HCT116 (cell line): ENCODE measurements at places on chromosomes 12 and 14. TPM values are rescaled to one million over a fixed set of nuclear protein-coding genes. Genes with fewer than 3 reads are reported as not detected.

Gene MED13L
- 176 TPM for total RNA-seq

- H3K27me3 ChIP-seq = no peaks in the 10 kb centered on the region
- H3K36me3 ChIP-seq = no peaks in the 10 kb centered on the region
- H3K27ac ChIP-seq = no peak within 1 kb of the TSS; the same call in 1 of the 2 replicates
- peak within 1 kb of the TSS; percentile 44 for H3K4me3 ChIP-seq
- no peak for DNase-seq
Measured at GRCh38 chr12:29783773-29784666, at the start of gene TMTC1. TMTC1 (minus strand) TSS chr12:29783942; CDS start chr12:29783751, 191 bp downstream.

DNA sequence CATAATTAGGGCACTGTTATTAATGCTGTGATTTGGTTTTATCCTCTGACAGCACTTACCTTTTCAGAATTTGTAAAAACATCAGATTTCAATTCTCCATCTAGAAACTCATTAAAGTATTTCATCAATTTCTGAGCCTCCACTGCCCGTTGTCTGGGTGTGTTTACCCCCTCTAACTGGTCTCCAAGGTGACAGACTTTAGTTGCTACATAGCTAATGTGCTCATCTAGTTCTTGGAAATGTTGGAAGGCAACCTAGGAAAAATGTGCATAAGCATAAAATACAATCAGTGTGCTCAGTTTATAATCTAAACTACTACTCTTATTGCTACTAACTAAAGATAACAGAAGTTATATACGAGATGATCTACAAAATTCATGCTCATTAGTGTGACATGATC, 24.6 kb downstream of the EXOC5 start:
- no peaks in the 10 kb centered on the region for H3K27me3 ChIP-seq
- no peak for DNase-seq
- H3K4me1 ChIP-seq = no peaks in the 10 kb centered on the region
- no peaks in the 10 kb centered on the region for H3K36me3 ChIP-seq
- H3K27ac ChIP-seq = no peak overlapping the region

Gene COCH
- total RNA-seq = 6.7 TPM

GRCh38 chr14:50501642-50502041, 30.7 kb downstream of the MAP4K5 start:
- 0 out of 2 replicates have a peak, but pooled peaks cover 4% of the 10 kb centered on the region for H3K36me3 ChIP-seq
- no peak overlapping the region for H3K27ac ChIP-seq
- DNase-seq = no peak
- no peak overlapping the region for H3K4me3 ChIP-seq

Gene TMEM132C
- not detected for total RNA-seq

Gene KRT7
- total RNA-seq = 72.6 TPM

DNA sequence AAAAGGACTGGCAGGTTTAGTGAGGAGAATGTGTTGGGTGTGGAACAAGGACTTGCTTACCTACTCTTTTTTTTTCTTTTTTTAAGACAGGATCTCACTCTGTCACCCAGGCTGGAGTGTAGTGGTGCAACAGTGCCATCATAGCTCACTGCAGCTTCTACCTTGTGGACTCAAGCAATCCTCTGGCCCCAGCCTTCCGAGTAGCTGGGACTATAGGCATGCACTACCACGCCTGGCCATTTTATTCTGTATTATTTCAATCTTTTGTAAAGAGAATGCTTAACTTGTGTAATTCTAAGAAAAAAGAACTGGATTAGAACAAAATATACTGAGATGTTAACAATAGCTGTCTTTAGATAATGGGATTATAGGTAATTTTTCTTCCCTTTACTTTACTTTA, 1.9 kb upstream of the VRTN start:
- no peak overlapping the region for H3K27ac ChIP-seq
- no peaks in the 10 kb centered on the region for H3K27me3 ChIP-seq
- no peak for DNase-seq
- H3K36me3 ChIP-seq = no peaks in the 10 kb centered on the region

GRCh38 chr12:51341251-51342007, 5.0 kb downstream of the CELA1 start:
- no peaks in the 10 kb centered on the region for H3K36me3 ChIP-seq
- peaks cover 17% of the 10 kb centered on the region for H3K4me1 ChIP-seq
- peak overlapping the region; percentile 24; the same call in 1 of the 2 replicates for H3K4me3 ChIP-seq
- H3K27ac ChIP-seq = no peak overlapping the region
- DNase-seq = peak; percentile 56
- H3K27me3 ChIP-seq = no peaks in the 10 kb centered on the region

Gene FBXW8
- 14.6 TPM for total RNA-seq

Gene CIROP
- not detected for total RNA-seq

- no peaks in the 10 kb centered on the region for H3K4me1 ChIP-seq
- no peaks in the 10 kb centered on the region for H3K27me3 ChIP-seq
- no peak overlapping the region for H3K4me3 ChIP-seq
Measured at GRCh38 chr14:54472315-54472714, 16.5 kb downstream of the GMFB start.

Gene SLC5A8
- not detected for total RNA-seq

GRCh38 chr12:116934908-116935705, 24.4 kb downstream of the FBXW8 start:
- no peaks in the 10 kb centered on the region for H3K4me1 ChIP-seq
- no peaks in the 10 kb centered on the region; the same call in 1 of the 2 replicates for H3K36me3 ChIP-seq
- H3K27me3 ChIP-seq = no peaks in the 10 kb centered on the region
- H3K27ac ChIP-seq = no peak overlapping the region
- no peak overlapping the region for H3K4me3 ChIP-seq

Gene ANKRD9
- 29.0 TPM for total RNA-seq

DNA sequence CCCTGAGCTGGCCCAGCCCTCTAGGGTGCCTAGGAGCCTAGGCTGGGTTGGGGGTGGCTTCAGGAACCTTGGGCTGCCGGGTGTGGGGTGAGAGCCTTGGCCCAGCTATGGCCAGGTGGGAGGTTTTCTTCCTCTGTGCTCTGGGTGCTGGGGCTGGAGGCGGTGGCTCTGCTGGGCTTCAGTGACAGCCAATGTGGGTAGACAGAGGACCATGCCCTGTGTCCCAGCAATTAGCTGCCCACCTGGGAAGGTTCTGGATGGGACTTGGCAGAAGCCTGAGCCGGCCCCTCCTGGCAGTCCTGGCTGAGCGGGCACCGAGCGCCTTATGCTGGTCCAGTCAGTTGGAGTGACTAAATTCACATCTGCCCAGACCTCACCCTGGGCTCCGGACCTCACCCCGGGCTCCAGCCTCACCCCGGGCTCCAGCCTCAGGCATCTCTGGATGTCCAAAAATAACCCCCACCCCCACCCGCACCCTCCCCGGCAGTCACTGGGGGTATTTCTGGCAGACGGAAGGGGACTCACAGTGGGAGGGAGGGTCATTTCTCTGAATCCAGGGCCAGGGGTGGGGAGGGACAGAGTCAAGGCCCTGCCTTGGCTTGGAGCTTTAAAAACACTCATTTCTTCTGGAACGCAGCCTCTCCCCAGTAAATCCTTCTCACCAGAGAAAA, 46.9 kb downstream of the CYP46A1 start:
- no peaks in the 10 kb centered on the region for H3K27me3 ChIP-seq
- no peaks in the 10 kb centered on the region for H3K36me3 ChIP-seq
- H3K4me1 ChIP-seq = peaks cover 11% of the 10 kb centered on the region; the same call in 1 of the 2 replicates
- no peak overlapping the region for H3K27ac ChIP-seq
- no peak for DNase-seq
- H3K4me3 ChIP-seq = no peak overlapping the region

GRCh38 chr14:99078426-99078825, 193.6 kb downstream of the BCL11B start:
- no peak for DNase-seq
- no peaks in the 10 kb centered on the region for H3K36me3 ChIP-seq
- H3K27me3 ChIP-seq = peaks cover 23% of the 10 kb centered on the region
- H3K27ac ChIP-seq = no peak overlapping the region

DNA sequence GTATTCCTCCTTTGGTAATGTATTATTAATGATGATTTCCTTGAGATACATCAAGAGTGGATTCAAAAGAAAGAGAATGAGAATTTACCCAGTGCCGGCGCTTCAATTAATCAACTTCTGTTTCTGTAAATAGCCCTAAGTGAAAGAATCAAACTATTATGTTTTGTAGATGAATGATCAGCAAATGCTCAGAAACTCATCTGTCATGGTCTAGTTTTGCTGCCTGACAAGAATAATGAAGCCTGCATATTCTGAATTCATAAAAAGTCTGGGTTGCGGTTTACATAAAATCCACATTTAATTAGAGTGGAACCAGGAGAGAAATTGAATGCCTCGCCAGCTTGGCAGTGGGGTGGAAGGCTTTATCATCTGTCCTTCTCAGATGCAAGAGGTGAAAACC, 325.3 kb downstream of the GALC start:
- H3K27me3 ChIP-seq = no peaks in the 10 kb centered on the region
- no peaks in the 10 kb centered on the region for H3K4me1 ChIP-seq

DNA sequence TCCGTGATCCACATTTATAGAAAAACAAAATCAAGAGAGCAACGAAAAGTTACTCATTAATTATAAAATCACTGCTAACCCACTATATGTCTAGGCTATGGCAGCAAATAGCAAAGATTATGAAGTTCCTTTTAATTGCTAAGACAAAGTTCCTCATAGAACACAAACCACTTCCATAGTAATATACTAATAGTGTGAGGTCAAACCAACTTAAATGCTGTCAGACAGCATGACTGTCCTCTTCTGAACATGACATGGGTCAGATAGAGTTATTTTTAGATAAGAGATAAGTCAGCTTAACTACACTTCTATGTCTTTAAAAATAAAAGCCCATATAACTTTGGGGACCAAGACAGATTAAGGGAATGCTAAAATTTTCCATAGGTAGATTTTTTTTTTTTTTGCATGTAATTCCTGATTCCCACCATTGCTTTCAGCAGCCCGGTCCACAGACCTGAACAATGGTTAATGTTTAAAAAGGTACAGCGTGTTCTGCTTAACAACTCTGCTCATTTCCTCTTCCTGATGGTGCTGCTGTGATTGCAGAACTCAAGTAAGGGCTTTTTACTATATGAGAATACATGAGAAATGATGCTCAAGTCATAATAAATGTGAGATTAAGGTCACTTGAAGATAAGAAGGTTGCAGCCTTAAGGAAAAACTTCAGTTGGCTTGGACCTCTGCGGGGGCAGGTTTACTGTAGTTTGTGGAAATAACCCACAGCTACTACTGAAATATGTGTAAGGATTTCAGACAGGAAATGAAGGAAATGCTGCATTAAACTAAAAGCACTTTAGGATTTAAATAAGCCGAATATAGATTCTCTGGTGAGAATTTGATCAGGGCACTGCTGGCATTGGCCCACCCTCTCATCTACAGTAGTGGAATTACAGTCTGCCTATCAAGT, 37.7 kb upstream of the DUSP6 start:
- no peaks in the 10 kb centered on the region for H3K4me1 ChIP-seq
- DNase-seq = no peak
- no peaks in the 10 kb centered on the region for H3K27me3 ChIP-seq
- no peaks in the 10 kb centered on the region for H3K36me3 ChIP-seq
- no peak overlapping the region for H3K4me3 ChIP-seq
- H3K27ac ChIP-seq = no peak overlapping the region

DNA sequence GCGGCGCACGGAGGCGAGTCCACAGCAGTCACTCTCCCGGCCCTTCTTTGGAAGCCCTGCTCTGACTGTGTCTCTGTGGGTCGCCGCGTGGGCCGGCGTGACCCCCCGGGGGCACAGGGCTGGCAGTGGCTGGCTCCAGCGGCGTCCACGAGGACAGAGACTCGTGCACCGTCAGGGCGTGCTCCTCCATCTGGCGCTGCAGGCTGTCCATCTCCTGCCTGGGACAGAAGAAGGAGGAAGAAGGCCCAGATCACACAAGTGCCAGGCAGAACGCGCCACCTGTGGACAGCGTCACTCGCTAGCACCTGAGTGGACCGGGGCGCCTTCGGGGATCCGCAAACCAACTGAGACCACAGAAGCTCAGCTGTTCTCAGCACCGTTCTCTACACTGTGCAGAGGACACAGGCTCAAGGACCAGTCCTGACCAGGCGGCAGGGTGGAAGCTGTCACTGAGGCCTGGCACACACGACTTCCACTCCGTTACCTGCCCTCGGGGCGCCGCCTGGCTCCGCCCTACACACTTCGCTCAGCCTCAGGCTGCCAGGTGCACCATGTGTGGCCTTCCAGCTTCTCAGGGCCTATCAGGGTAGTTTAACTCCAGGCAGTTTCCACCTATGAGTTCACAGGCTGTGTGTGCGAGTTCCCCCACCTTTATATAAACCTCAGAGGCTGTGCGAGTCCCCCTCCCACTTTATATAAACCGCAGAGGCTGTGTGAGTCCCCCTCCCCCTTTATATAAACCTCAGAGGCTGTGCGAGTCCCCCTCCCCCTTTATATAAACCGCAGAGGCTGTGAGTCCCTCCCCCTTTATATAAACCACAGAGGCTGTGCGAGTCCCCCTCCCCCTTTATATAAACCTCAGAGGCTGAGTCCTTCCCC, 11.7 kb upstream of the ANKLE2 start:
- DNase-seq = no peak

Gene SLC38A4
- not detected for total RNA-seq

DNA sequence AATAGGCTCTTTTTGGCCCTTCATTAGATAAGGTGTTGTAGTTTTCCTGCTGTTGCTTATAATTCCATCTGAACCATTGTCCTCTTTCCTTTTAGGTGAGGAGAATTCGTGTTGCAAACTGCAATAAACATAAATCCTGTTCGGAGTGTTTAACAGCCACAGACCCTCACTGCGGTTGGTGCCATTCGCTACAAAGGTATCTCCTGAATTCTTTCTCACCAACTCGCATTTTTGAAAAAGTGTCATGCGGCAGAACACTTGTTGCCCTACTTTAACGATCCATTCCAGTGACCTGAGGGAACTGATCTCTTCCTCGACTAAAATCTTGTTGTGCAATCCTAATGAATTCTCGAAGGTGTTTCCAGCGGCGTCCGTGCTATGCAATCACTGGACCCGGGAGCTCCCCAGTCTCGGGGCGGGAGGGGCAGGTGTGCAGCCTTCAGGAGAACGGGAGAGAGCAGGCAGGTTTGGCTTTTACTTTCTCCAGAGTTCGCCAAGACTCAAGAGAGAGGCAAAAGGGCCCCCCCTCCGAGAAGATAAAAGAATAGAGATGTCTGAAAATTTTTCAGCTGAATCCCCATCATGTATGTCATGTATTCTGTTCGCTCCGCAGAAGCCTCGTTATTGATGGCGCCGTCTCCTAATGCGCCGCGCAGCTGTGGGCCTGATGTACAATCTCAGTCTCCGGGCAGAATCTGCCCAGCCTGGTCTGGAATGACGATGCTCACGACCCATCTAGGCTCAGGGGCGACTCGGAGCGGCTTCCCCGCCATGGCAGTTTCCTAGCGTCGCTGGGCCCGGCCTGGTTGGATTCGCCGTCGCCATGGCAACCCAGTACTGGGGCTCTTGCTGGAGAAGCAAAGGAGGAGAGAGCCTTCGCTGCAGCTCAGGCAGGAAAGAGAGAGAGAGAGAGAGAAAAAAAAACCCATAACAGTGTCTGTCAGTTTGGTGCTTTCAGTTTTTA, 38.2 kb downstream of the PLXNC1 start:
- DNase-seq = no peak
- no peak overlapping the region for H3K27ac ChIP-seq
- H3K4me1 ChIP-seq = no peaks in the 10 kb centered on the region
- no peaks in the 10 kb centered on the region for H3K27me3 ChIP-seq
- H3K4me3 ChIP-seq = no peak overlapping the region
